ENCODE measurements at places on chromosomes 2 and 18.

- no peak for DNase-seq
Measured at GRCh38 chr2:127743477-127744026, 42.3 kb downstream of the SFT2D3 start.

GRCh38 chr2:190207930-190208329 lies 111.7 kb downstream of the HIBCH start:
- DNase-seq: no peak

DNA sequence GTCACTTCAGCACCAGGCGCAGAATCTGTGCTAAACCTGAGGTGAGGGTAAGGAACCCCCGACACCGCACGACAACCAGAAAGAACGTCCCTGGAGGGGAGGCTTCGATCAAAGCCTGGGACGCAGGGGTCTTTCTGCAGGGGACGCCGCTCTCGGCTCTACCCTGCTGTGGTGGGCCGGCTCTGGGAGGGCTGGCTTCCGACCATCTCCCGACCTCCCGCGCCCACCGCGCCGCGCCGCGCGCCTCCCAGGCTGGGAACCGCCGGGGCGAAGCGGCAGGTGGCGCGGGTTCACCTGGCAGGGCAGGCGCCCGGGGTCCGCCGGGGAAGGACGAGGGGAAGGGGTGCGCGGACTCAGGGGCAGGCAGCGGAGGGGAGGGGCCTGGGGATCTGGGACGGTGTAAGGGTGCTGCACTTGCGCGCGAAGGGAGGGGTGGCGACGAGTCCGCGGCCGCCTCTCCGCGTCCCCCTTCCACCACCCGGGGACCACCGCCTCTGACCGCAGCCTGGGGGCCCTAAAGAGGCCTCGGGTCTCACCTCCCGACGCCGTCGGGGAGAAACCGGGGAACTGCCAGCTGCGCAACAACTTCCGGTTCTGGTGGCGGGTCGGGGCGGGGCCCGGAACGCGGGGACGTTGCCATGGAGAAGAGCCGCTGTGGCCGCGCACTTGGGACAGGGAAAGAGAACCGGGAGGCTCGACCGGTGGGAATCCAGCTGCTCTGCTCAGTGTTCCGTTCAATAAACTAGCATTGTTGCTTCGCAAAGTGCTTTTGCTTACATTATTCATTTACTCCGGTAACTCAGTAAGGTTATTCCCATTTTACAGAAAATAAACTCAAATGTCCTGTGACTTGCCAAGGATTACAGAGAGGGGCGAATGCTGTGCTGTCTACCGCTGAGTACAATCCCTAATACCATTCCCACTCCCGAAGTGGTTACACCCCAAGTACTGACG lies at the start of gene ZNF396:
ZNF396 (minus strand) TSS at position 596 of the 954 bp plus-strand sequence. CDS start 3,045 bp downstream, outside the sequence.
- peak; percentile 84 for DNase-seq

DNA sequence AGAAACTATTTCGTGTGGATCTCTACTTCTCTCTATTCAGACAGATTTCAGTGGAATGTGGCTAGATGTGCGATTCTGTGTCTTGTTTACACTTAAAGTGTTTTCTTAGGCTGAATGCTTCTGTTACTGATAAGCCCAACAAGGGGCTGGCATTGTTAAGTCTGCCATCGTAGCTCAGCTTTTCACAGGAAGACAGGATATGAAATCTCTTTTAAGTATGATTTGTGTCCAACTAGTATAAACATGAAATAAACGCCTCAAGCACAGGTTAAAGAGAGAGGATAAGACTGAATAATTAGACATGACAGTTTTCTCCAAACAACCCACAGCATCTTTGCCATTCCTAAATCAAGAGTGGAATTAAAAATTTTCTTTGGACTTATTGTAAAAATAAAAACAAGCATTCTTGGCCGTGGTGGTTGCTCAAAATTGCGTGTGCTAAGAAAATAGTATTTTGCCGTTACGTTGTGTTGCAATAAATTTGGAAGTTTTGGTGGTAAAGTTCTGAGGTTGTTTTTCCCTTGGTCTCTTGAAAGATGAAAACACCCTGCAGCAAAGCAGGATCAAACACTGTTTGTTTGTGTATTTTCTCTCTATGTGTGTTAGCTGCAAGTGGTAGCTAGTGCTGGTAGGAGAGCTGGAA lies 1.0 kb downstream of the VIT start:
- DNase-seq: no peak

DNA sequence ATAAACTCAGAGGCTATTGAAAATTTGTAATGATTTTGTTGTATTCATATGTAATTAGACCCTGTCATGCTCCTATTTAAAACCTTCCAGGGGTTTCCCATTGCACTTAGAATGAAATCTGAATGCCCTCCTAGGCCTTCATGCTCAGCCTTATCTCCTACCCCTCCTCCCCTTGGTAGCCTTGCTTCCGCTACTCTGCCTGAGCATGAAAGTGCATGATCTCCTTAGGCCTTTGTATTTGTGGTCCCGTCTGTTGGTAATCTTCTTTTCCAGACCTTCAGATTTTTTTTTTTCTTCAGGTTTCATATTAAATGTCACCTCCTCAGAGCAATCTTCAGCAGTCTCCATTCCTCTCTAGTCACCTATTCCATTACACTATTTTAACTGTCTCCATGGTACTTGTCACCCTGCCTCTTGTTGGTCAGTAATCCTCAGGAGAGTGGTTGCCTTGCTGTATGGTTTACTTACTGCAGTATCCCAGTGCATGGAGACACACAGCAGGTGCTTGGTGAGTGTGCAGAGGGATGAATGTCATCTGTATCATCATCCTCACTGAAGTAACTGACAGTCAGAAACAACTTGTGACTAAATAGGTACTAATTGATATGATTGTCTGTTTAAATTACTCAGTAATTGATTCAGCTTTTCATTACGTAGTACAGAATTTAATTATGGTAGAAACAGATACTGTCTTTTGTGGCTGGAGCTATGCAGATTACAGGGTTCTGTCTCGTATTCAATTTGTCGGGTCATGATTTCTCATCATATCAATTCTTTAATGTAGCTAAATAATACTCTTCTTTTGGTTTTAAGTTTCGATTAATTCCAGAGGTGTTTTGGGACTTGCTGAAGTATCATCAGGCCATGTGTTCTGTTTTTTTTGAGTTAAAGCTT lies 63.9 kb downstream of the PHLPP1 start:
- no peak for DNase-seq

- peak; percentile 87 for DNase-seq
Measured at GRCh38 chr18:2846636-2847316, at the start of gene EMILIN2. EMILIN2 (plus strand) TSS chr18:2847006; CDS start chr18:2847189, 183 bp downstream.

- no peak for DNase-seq
Measured at GRCh38 chr2:184769023-184769422, 170.7 kb downstream of the ZNF804A start.

- no peak for DNase-seq
Measured at GRCh38 chr18:376311-376710, 108.5 kb upstream of the THOC1 start.
